Stimulated activated CD8-positive, alpha-beta memory T cell treated with anti-CD3 and anti-CD28 coated beads, Interleukin-4, amount 100 ng/mL, for 1 hour (primary cell): ENCODE measurements at places on chromosomes 3 and 15.

- DNase-seq, result no peak
Observed at GRCh38 chr15:83570756-83571155, 83.2 kb upstream of the ADAMTSL3 start.

GRCh38 chr15:85947021-85947420 lies 132.7 kb upstream of the AGBL1 start:
- no peak for DNase-seq

- no peak for DNase-seq
Observed at GRCh38 chr3:100226712-100227429, 33.9 kb upstream of the TBC1D23 start.

DNA sequence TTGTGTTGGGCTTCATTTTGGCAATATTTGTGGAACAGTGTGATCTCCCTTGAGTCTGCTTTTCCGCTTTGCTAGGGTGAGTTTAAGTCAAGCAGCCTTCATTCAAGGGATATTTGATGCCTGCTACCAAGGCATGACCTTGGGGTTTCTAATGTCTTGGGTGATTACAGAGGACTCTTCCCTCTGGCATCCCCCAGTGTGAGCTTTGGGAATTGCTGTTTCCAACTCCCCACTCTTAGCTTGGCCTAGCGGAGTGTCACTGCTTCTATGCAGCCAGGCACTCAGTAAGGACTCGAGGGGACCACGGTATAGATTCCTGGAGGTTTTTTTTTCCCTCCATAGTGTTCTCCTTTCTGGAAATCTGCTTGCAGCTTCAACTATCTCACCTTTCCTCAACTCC lies 21.1 kb downstream of the GCNT3 start:
- no peak for DNase-seq

GRCh38 chr3:108736821-108737220 lies 20.4 kb downstream of the RETNLB start:
- DNase-seq, result no peak

DNA sequence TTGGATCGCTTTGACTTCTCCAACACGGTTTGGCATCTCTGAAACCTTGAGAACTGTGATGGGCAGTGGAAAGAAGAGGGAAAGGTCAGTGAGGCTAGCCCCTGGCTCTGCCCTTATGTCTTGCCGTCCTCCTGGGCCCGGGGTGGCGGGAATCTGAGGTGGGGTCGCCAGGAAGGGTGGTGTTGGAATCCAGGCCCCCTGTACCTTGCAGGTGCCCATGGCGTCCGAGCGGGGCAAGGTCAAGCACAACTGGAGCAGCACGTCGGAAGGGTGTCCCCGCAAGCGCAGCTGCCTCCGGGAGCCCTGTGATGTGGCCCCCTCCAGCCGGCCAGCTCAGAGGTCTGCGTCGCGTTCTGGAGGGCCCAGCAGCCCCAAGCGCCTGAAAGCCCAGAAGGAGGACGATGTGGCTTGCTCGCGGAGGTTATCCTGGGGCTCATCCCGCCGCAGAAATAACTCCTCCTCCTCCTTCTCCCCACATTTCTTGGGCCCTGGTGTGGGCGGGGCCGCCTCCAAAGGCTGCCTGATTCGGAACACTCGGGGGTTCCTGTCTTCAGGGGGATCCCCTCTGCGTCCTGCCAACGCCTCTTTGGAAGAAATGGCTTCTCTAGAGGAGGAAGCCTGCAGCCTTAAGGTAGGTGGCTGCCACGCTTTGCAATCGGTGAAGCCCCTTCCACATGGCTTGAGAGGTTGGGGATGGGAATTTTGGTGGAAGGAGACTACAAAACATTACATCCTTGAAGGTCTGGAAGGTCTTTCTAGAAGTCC lies 907 bp downstream of the TATDN2 start:
- DNase-seq, result no peak

- DNase-seq, result no peak
Observed at GRCh38 chr3:2944628-2945027, 165.5 kb downstream of the IL5RA start.

- no peak for DNase-seq
Observed at GRCh38 chr3:16837602-16838001, 47.2 kb upstream of the PLCL2 start.

DNA sequence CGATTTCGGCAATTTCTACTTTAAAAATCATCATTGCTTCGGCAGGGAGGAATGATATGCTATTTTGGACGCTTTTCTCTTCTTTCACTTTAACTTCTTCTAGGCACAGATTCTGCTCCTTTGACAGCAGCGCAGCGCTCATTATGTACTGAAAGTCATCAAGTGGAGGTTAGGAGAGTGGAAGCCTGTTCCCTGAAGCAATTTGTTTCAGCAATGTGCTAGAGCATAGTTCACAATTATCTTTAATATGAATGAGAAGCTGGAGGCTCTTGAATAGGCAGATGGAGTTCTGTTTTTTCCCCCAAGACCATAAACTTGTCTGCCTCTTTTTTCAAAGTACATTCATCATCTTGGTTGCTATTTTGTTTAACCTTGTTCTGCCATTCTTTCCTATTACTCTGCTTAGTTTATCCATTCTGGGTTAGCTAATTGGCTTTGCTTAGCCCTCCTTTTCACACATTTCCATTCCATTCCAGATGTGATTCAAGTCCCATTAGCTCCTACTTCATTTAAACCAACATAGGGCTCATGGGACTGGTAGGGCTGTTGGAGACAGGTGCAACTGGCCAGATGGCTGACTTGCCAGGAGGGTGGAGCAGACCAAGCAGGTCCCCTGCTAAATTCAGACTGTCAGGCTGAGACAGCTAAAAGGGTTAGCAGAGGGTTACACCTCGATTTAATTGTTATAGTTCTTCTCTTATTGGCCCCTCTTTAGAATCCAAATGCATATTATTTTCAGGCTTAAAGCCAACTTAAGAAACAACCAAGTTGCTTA lies 534.7 kb upstream of the CBLB start:
- no peak for DNase-seq

DNA sequence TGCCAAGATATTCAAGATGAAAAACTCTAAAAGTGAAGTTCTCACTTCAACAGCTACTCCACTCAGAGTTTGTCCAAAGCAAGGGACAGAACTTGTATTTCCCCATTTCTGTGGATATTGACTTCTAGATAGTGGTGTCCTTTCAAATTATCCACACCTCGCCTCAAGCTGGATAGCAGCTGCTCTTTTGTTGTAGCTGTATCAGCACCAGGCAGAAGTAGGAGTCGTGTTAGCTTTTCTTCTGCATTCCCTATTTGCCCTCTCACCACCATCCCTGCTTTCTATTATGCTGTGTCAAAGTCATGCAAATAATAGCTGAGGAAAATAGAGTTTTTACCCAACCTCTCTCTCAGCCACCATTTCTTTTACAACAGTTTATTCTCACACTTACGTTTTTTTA lies 303.8 kb downstream of the EPHA3 start:
- DNase-seq, result no peak

DNA sequence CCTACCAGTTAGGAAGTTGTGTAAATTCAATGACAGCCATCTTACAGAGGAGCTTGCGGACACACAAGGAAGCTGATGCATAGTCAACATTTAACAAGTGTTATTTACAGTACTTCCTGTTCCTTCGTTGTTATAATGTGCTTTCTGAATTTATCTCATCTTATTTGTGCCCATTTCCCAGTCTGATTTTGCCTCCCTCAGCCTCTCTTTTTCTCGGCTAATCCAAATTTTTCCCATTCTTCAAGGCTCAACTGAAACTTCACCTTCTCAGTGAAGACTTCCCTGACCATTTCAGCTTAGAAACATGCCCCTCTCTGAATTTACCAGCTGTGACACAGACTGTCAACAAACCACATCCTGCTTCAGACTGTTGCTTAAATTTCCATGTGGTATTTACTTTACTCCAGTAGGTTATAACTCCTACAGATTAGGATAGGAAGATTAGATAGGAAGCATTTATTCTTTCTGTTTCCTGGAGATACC lies 55.7 kb upstream of the CP start:
- no peak for DNase-seq

DNA sequence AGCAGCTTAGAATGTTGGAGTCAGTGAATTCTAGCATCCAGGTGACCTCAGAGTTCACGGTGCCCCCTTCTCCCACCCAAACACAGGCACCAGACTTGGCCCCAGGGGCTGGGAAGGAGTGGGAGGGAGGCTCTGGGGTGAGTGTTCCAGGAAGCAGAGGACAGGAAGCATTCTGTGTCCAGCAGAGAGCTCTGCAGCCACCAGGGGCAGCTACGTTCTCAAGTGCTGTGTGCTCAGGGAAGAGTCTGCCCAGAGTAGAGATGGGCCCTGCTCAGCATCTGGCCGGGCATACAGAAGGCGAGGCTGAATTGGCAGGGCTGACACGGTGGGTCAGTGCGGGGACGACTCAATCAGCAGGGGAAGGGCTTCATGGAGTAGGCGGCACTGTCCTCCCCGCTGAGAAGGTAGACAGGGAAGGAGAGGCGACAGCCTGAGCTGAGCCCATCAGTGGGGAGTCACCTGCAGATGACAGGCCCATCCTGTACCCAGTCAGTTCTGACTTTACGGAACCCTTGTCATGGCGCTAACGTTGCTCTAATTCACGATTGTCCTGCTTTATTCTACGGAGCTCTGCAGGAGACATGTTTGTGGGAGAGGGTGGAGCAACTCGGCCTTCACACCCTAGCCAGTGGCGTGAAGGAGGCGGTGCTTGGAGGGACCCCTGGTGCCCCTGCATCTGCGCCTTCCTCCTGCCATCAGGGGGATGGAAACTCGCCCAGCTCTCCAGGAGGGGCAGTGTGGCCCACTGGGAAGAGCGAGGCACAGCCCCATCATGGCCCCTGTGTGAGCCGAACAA lies 82.2 kb downstream of the C3orf70 start:
- DNase-seq, result no peak
